ENCODE measurements at places on chromosomes 2 and 18.

DNA sequence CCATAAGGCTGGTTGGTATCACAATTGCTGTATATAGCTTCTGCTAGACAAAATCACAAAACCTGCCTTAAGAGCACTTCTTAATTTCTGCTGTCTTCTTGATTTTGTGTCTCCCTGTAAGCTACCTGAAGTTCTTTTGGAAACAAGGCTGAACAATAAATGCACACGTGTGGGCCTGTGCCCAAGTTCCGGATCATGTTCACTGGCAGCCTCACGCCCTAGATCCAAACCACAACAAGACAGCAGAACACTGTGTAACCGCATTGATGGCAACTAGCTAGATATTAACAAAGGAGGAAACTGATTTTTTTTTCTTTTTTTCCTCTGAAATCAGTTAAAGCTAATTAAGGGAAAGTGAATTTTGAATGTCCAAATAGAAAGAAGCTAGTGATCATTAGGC is 81.5 kb upstream of the LYPD6B start:
- no peak for DNase-seq

GRCh38 chr2:17416884-17417391 is 101.3 kb downstream of the RAD51AP2 start:
- DNase-seq = no peak

DNA sequence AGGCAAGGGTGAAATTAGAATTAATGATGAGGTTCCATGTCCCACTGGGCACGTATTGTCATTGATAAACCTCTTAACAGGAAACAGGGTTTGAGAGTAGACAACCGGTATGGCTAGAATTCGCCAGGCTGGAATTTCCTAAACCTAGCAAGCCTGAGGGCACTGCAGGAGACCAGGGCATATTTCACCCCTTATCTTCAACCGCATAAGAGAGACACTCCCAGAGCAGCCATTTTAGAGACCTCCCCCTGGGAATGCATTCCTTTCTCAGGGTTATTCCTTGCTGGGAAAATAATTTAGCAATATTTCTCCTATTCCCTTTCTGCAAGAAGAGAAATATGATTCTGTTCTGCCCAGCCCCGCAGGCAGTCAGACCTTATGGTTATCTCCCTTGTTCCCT is 334.6 kb upstream of the LYPD1 start:
- no peak for DNase-seq

GRCh38 chr2:74428675-74429074 is 7.1 kb downstream of the WDR54 start:
- DNase-seq = no peak

DNA sequence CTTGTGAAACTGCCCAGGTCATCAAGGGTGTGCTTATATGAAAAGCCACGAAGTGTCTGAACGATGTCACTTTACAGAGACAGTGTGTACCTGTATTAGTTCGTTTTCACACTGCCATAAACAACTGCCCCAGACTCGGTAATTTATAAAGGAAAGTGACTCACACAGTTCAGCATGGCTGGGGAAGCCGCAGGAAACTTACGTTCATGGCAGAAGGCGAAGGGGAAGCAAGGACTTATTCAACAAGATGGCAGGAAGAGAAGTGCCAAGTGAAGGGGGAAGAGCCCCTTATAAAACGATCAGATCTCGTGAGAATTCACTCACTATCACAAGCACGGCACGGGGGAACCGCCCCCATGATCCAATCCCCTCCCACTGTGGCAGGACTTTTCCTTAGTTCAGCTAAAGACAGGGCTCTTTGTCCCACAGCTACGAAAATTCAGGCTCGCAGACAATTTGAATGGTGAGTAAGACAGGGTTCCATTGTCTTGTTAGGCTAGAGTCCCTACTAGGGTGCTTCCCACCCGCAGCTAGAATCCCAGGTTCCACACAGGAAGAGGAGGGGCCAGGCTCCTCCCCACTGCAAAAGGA is 20.1 kb downstream of the TMEM177 start:
- no peak for DNase-seq

- DNase-seq = no peak
Measured at GRCh38 chr2:180240774-180241173, 233.7 kb upstream of the CWC22 start.

DNA sequence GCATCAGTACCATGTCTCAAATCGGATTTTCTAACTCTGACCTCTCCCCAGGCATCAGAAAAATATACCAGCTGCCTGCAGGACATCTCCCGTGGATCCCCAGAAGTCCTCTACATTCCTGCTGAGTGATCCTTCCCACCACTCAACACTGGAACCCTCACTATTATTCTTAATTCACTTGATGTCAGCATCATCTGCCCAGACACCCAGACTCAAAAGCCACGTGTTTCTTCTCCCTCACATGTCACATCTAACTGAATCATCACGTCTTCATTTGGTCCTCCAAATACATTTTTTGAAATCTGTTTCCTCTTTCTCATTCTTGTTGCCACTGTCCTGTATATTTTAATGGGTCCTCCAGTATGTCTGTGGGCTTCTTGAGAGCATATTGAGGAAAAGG is 218.6 kb downstream of the HRH4 start:
- DNase-seq = no peak

DNA sequence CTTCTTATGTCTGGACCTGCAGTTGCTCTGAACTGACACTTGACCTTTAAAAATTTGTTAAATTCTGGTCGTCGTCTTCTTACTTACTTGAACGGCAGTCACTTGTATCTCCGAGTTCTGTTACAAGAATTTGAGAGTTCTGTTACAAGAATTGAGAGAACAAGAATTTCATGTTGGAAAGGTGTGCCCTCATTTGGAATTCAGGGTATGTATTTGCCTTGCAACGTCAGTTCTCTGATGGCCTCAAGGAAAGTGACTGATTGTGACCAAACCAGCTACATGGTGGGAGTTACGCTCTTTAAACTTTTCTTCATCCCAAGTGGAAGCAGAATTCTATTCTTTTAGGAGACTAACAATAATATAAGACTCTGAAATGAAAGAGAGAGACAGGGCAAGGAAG is 320.0 kb upstream of the TRIB2 start:
- DNase-seq = no peak

GRCh38 chr2:177611310-177611886 is 218.8 kb downstream of the AGPS start:
- no peak for DNase-seq

DNA sequence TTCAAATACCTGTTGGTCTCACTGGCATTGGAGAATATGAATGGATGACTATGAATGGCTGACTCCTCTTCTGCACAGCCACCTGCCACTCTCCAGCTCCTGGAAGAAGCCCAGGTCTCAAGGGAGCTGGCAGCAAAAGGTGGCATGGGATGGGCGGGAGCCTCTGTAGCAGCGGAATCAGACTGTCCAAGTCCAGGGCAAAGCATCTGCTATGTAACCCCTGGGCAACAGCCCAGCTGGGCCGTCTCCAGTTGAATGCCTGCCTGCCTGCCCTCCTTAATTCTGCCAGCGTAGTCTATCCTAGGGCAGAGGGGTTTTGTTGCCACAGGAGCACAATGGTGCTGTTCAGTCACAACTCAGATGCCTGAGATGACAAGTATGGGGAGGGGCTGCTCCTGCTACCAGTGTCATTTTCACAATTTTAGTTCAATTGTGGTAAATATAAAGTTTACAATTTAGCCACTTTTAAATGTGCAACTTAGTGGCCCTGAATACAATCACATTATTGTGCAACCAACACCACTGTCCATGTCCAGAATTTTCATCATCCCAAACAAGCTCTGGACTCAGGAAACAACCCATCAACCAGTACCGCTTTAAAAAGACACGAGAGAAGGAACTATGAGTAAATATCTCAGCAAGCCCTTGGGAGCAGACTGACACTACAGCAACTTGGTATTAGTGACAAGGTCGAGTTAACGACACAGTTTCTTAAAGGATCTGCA is 115.2 kb downstream of the MYO5B start:
- no peak for DNase-seq

DNA sequence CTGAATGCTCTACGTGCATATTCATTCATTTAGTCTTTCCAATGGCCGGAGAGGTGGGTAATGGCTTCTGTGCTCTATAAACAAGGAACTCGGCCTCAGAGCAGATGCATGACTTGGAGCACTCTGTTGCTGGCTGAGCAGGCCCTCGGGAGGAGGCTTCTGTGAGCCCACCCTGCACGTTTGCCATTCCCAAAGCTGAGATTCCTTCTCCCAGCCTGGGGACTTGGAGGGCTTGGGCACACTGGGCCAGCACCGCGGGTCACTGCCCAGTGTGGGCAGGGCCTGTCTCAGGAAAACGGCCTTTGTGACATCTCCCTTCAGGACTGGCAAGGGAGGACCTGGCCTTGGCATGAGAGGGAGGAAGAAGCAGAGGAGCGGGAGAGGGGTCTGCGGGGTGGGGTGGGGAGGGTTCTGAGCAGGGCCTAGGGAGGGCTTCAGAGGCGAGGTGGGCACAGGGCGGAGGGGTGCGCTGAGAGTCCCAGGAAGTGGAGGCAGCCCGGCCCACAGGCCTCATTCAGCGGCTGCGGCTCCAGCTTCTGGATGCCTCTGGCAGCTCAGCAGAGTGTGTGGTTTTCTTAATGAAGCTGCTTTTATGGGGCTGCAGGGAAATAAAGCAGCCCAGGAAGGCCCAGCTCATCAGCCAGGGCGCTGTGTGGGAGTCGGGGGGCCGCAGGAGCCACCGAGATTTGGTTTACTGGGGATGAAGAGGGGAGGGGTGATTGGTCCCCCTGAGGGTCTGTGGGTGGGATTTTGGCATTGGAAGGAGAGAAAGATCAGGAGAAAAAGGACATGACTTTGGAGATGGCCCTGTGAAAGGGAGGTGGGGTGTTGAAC is 51.7 kb upstream of the OTOF start:
- no peak for DNase-seq

DNA sequence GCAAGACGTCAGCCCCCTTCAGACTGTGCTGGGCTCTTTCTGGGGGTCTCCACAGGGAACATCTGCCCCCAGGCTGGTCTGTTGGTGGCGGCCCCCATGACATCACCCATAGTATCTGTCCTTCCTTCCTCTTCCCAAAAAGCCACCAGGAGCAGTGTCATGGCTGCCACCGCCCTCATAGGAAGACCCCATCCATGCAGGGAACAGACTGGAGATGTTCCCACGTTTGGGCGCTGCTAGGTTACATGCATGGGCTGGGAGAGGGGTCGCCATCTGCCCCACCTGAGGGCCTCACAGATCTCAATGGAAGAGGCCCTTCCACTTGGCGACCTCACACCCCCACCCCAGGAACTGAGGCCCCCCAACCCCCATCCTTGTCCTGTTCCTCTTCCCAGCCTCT is 5.1 kb downstream of the SPATA3 start:
- DNase-seq = no peak

GRCh38 chr2:233311241-233311926 is 3.8 kb downstream of the SAG start:
- DNase-seq = no peak

GRCh38 chr2:201918616-201919307 is 112.4 kb downstream of the CDK15 start:
- no peak for DNase-seq

DNA sequence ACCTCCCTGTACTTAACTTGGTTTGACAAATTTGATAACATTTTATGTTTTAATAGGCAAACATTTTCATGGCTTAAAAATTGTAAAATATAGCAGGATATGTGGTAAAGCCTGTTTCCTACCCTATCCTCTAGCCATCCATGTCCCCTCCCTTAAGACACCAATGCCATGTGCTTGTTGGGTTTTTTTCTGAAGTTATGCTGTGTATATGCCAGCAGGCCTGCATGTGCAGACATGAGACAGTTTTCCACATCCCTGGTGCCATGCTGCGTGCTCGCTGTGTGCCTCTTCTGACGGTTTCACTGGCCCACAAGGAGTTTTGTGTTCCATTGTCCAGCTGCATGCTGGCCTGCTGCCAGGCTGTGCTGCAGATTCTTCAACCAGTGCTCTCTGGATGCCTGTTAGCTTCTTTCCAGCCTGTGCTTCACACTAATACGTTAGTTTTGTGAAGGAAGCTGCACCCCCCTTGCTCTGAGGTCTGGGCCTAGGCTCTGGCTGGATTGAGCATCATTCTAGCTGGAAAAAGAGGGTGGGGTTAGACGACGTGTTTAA is 16.9 kb downstream of the INPP4A start:
- DNase-seq = no peak

GRCh38 chr2:186590350-186590758 is 498 bp downstream of the ITGAV start:
- DNase-seq = no peak

GRCh38 chr2:229446350-229446749 is 175.3 kb upstream of the PID1 start:
- no peak for DNase-seq

DNA sequence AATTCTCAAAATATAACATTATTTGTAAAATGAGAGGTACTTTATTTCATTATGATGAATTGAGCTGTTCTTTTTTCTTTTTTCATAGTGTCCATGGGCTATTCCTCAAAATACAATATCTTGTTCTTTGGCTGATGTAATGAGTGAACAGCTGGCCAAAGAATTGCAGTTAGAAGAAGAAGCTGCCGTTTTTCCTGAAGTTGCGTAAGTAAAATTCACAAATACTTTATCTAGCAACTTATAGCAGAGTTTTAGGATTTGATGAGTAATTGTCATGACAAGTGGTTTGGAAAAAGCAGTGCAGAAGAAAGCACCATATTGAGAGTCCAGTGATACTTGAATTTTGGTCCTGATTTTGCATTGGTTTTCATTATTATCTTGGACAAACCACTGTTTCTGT is 9.8 kb downstream of the RIOK3 start:
- no peak for DNase-seq

DNA sequence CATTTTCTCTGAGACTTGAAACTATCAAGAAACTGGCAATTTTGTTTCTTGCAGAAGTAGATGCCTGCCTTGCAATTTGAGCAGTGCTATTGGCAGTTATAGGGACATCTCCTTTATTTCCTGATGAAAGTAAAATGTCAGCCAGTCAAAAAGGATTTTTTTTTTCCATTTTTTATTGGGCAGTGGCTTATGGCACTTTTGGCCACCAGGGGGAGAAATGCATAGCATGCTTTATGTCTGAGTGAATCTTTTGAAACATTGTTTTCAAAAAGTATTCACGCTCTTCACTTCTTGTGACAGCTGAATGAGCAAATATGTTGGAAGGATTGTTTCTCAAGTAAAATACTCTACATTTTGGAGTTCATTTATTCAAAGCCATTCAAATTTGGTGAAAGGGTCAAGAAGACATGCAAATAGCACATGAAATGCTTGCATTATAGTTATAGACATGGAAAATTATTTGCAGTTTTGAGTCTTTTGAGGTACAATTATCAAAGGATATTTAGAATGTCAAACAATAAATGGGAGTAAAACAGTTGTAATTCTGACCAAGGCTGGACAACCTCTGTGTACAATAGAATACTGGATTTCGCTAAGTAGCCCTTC is 491.0 kb downstream of the CDH2 start:
- peak; percentile 17 for DNase-seq
